Anterior cingulate cortex (tissue), 58 donors: ENCODE measurements at places on chromosomes 12 and 14.

DNA sequence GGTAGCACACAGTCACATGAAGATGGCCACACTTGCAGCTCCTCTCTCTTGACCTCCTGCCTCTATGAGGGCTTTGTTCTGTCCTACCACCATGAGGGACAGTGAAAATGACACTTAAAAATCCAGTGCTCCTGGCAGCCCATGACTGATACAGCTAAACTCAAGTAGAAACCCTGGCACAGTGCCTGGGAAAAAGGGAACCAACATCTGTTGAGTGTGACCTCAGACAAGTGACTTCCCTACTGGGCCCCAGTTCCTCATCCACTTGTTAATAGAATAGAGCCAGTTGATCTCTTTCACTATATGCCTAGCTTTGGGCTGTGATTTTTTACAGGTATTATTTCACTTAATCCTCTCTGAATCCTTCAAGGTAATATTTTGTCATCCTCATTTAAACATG, 4.8 kb downstream of the GUCY2C start:
- peak; percentile 21 for DNase-seq

DNA sequence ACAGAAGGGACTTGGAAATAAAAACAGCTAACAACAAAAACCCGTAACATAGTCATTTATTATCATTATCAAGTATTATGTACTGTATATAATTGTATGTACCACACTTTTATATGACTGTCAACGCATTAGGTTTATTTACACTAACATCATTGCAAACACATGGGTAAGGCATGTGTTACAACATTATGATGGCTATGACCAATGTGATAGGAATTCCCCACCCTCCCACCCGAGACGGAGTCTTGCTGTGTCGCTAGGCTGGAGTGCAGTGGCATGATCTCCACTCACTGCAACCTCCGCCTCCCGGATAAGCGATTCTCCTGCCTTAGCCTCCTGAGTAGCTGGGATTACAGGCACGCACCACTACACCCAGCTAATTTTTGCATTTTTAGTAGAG, 82.6 kb downstream of the ERC1 start:
- DNase-seq: no peak

- DNase-seq: no peak
Observed at GRCh38 chr14:69713209-69713781, 53.6 kb upstream of the SRSF5 start.

DNA sequence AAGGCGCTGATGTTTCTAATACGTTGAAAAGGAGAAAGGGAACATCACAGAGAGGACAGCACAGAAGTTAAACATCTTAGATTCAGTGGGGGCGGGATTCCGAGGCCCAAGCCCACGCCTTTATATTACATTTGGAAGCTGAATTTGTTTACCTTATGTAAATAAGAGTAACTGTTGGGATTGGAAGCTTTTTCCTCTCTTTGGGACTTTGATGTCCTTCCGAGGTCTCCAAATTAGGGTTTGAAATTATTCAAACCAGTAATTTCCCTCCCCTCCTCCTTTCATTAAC, 6.4 kb downstream of the FOXA1 start:
- DNase-seq: no peak
